Amniotic epithelial cell (primary cell): ENCODE measurements at places on chromosomes 1 and 21.

DNA sequence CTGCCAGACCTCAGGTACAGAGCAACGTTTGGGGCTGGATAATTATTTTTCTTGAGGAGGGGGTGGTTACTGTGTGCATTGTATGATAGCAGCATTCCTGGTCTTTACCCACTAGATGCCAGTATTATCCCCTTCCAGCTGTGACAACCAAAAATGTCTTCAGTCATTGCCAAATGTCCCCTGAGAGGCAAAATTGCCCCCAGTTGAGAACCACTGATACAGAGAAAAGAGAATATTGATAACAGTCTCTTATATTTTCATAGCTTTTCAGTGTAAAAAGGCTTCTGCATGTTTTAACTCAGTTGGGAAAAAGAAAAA, 51.8 kb upstream of the SYT14 start:
- no peak for DNase-seq

GRCh38 chr1:27554759-27555699, 48.9 kb downstream of the AHDC1 start:
- no peak for DNase-seq

DNA sequence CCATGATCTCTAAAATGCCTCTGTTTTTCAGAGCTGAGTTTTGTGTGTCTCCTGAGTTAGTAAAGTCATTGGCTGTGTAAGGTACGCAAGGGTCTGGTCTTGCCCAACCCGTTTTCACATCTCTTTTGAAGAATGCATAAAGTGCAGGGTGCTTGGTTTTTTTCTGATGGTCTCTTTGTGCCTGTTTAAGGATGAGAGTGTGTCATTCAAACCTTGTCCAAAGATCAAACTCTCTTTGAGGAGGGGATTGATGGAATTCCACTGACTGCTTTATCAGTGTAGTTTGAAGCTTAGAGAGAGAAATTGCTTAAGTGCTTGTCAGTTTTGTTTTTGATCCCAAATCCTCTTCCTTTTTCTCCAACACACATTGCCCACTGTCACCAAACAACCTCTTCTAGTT, 20.0 kb upstream of the C8B start:
- no peak for DNase-seq

DNA sequence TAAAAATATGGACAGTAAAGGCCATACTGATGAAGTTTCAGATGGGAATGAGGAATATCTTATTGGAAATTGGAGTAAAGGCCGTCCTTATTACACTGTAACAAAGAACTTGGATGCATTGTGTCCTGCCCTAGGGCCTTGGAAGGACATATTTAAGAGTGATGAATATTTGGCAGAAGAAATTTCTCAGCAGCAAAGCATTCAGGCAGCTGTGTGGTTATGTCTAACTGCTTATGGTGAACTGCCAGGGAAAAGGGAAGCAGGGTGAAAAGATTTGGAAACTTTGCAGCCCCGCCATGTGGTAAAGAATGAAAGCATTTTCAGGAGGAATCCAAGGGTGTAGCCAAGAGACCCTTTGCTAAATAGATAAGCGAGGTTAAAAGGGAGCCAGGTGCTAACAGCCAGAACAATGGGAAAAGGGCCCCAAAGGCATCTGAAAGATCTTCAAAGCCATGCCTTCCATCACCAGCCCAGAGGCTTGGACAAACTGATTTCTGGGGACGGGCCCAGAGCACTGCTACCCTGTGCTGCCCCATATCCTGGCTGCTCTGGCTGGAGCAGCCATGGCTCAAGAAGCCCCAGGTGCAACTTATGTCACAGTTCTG, 200.0 kb downstream of the PTPRU start:
- DNase-seq, result no peak

GRCh38 chr1:160131803-160132565, 16.4 kb downstream of the ATP1A2 start:
- no peak for DNase-seq

DNA sequence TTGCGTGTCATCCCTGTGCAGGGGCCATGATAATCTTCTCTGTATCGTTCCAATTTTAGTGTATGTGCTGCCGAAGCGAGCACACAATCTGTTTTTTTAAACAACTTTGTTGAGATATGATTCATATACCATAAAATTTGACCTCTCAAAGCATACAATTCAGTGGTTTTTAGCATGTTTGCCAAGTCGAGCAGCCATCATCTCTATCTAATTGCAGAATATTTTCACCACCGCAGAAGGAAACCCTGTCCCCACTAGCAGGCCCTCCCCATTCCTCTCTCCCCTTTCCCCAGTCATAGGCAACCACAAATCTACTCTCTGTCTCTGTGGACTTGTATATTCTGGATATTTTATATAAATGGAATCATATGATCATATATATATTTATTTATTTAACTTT, 78.7 kb upstream of the TINAGL1 start:
- no peak for DNase-seq

GRCh38 chr1:41416081-41416480, 54.8 kb downstream of the FOXO6 start:
- no peak for DNase-seq

DNA sequence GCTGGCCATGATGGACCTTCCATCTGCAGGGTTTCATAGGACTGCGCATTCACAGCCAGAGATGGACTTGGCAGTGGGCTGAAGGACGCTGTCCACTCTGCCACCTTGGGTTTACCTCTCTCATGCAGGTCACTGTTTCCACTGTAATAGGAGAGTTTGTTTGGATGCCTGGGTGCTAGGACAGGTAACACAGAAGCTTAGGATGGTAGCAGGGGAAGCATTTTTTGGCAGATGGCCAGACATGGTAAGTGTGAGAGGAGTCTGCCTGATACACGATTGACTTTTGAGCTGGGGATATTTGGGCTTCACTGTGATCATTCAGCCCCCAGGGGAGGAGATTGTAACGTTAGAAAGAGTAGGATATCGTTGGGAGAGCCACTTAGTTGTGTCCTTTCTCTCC, 11.8 kb downstream of the PSEN2 start:
- DNase-seq, result no peak

GRCh38 chr21:37461479-37461878, 94.9 kb downstream of the DYRK1A start:
- no peak for DNase-seq

GRCh38 chr1:225815526-225816178, 5.7 kb downstream of the EPHX1 start:
- DNase-seq, result no peak

DNA sequence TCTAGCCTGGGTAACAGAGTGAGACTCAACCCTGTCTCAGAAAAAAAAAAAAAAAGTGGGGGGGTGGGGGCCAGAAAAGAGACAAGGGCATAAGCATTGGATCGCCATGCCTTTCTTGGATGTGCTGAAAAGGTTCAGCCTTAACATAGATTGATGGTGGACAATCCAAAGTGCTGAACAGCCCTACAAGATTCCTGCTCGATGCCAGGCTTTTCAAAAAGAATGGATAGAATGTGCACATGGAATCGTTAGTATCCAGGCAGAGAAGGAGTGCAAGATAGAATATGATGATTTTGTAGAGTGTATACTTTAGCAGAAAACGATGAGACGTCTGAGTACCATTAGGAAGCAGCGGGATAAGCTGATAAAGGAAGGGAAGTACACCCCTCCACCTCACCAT, 10.9 kb upstream of the COA7 start:
- peak; percentile 35 for DNase-seq

- DNase-seq, result peak; percentile 79
Measured at GRCh38 chr1:183023146-183023600, at the start of gene LAMC1. Gene LAMC1, plus strand, starts transcription at chr1:183023420. Its CDS starts 297 bp downstream, at chr1:183023717.

DNA sequence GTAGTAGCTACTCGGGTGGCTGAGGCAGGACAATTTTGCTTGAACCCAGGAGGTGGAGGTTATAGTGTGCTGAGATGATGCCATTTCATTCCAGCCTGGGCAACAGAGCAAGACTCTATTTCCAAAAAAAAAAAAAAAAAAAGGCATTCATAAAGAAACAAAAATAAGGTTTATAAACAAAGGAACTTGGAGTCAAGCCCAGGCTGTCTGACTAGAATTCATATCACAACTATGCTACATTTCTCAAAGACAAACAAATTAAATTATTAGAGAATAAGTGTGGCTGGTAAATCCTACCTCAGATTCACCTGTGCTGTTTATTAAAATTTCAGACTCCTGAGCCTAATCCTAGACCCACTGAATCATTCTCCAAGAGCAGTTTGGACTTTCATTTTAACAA, 4.2 kb downstream of the GCLM start:
- DNase-seq, result no peak

- DNase-seq, result no peak
Measured at GRCh38 chr1:228008391-228009115, 1.8 kb downstream of the WNT3A start.

DNA sequence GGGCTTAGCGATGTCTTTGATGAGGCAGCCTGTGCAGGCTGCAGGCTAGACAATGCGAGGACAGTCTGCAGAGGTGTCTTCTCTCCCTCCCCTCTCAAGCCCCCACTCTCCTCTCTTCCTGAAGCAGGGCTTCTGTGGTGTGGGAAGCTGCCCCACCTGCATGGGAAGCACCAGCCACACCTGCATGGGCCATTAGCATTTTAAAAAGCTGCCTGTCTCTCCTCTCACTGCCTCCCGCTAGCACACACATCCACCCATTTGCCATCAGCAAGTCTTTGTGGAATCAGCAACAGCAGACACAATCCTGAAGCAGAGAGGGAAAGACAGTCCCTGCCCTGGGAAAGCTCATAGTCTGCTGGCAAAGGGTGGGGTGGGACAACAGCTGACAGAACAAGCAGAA, 53.1 kb downstream of the NAV1 start:
- no peak for DNase-seq
